ENCODE measurements at places on chromosomes 1 and 21.

DNA sequence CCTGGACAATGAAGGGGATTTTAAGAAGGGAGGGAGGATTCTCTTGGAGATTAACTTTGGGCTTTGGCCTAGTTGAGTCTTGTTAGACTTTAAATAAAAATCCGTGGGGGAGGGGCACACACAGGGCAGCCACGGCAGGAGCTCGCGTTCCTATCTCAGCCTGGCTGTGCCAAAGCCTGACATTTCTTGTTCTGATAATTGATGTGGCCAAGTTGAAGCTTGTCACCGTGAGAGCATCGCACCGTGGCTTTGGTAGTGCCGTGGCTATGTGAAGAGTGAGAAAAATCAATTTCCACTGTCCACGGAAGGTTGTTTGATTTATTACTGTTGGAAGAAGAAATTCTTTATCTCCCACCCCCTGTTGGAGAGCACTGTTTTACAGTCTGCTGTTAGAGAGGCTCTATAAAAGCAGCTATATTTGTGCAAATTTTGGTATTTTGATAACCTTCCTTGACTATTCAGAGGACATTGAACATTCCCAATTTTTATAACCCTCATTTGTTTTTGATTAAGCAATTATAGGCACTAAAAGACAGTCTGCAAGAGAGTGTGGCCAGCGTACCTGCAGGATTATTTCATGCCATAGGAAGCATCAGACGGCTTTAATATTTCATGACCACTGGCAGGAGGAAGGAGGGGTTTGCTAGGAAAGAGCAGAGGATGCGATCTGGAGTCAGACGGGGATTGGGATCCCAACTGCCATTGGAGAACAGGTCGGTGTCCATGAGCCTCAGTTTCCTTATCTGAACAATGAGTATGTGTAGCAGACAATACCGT is 160.7 kb downstream of the KAZN start:
- no peak for DNase-seq

DNA sequence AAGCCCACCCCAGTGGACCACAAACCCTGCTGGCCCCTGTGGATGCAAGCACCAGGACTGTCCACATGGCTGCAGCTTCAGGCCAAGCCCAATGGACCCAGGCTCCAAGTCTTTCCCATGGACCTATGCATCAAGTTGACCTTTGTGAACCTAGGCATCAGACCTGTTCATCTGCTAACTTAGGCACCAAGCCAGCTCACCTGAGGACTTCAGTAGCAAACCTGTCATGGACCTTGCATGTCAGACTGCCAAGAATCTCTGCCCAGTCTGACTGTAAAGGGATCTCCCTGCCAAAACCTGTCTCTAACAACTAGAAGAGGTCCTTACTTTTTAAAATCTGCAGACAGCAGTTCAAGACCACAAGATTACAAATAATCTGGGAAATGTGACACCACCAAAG is 37.8 kb downstream of the FMO3 start:
- no peak for DNase-seq

DNA sequence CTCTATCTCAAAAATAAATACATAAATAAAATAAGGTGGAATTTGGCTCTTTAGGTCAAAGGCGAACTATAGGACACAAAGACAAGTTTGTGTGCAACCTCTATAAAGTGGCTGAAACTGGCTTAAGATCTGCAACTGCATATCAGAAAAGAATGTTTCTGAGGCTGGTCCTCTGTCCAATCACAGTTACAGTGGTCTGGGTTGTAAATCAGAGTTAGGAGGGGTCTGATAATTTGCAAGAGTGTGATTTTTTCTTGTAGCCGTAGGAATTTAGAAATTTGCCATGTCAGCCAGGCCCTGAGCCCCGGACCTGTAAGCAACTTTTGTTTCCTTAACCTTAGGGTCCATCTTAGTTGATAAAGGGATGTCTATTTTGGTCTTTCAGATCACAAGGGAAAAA is 27.8 kb downstream of the CMPK1 start:
- no peak for DNase-seq

DNA sequence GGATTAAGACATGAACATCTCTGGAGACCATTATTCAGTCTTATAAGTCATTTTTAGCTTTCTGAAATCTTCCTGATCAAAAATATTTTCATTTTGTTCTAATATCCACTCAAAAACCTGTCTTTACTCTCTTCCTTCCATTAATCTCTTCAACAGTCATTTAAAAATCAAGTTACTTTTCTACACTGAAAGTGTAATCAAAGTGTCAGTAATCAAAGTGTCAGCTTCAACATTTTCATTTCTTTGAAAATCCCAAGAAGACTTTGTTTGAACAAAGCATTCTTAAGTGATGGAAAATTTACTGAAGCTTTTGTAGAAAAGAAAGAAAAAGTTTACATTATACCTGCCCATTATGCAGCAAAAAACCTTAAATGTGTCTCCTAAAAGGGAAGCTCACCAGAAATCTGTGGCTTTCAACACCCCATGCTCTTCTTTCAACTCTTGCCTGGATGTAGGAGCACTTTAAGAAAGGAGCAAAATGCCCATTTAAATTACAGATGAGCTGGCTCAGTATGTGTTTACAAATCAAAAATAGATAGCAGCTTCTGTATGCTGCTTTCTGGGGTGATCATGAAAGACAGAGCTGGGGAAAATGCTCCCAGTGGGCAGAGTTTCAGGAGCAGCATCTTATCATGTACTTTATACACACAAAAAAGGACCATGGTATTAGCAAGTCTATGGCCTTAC is 260.8 kb upstream of the NCAM2 start:
- no peak for DNase-seq

GRCh38 chr1:53025769-53026112 is 36.3 kb upstream of the PODN start:
- DNase-seq, result no peak

GRCh38 chr1:198220428-198220827 is 63.6 kb downstream of the NEK7 start:
- DNase-seq, result no peak

DNA sequence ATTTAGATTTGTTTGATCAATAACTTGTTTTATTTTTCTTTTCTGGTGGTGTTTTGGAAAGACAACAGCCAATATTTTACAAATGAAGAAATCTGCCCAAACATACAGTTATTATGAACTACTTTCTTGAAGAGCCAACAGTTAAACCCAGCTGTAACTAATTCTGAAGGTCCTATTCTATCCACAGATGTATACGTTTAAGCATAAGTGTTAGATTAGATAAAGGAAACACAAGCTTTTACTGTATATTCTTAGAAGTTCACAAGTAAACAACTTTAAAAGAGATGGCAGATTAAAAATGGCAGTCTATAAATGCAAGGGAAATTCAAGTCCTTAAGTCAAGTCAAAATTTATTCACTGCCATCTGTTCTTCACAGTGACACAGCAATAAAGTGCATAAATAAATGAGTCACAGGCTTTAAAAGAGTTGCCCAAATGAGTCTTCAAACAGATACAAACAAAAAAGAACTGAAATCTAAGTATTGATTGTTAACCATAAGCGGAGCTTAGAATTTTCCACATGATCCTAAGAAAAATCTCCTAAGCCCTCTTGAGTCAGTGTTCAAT is 49.9 kb upstream of the KCNH1 start:
- no peak for DNase-seq

DNA sequence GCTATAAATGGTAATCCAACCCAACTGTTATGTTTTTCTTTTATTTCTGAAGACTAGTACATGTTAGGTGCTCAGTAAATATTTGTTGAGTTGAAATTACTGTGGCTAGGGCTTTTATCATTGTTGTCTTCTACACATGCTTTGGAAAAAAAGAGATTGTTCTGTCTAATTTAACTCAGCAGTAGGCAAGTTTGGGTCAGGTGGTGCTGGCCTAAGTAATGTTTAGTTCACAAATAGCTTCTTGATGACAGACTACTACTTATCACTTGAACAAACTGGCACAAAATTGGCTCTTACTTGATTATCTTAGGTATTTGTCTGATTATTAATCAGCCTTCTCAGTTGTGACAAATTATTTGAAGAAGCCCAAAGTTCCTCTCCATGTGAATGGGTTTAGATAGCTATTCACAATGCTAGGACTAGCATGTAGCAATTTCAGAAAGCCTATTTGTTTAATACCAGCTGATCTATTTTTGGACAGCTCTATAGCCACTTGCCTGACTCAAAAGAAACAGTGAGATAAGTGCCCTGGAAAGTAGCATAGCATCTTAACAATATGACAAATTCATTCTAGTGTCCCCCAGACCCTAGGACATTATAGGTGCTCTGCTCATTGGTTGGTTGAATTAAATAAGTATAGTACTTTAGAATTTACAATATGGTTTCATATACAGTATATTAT is 32.6 kb downstream of the TMEM200B start:
- no peak for DNase-seq

GRCh38 chr1:53557830-53558738 is 98.9 kb downstream of the DMRTB1 start:
- no peak for DNase-seq

DNA sequence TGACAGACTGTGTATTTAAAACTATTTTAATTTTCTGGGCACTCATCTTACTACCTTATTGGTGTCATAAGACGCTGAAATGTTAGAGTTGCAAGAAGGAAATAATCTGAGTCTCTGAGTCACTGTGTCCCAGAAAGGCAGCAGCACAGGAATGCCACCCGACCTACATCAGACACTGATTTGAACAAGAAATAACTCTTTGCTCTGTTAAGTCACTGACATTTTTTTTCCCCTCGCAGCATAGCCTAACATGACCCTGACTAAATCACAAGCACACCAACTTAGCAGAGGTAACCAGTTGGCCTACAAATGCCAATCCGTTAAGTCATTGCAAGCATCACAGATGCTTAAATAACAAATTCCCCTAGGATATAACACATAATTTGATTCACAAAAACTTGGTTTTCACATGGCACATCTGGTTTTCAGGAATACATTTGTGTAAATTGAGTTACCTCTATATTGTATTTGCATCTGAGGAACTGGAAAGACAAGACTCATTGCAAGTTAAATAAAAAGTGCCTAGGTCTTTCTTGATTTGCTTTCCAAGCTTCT is 349.1 kb downstream of the SEC16B start:
- DNase-seq, result no peak

DNA sequence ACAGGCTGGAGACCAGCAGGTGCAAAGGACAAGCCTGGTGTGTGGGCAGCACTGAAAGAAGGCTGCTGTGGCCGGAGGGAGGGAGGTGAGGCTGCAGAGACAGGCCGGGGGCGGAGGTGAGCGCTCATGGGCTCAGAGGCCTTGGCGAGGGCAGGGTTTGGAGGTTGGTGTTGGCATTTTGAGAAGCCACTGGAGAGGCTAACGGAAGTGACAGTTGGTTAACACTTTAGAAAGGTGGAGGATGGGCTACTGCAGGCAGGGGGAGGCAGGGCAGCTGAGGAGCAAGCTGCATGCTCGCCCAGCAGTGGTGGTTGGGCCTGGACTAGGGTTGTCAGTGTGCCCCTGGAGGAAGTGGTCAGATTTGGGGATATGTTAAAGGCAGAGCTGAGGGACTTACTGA is 37.5 kb downstream of the QSOX1 start:
- DNase-seq, result no peak

- DNase-seq, result no peak
These were observed 142.3 kb downstream of the CHD1L start for GRCh38 chr1:147384804-147385203.
